Activated CD4-positive, alpha-beta T cell treated with anti-CD3 and anti-CD28 coated beads, Interleukin-2, amount 10 ng/mL, durations not matched to agents 24 days and 14 days (primary cell): ENCODE measurements at places on chromosomes 12 and 14. TPM values are rescaled to one million over a fixed set of nuclear protein-coding genes. Genes with fewer than 3 reads are reported as not detected.
A peak's percentile ranks its signal among the peaks of the same experiment; 100 is the strongest.

NEDD1 gene
- 58.8 and 62.7 TPM in 2 replicates for total RNA-seq

IKZF4 gene
- 24.3 and 26.1 TPM in 2 replicates for total RNA-seq

OLR1 gene
- not detected in 2 replicates for total RNA-seq

SMCO3 gene
- not detected in 2 replicates for total RNA-seq

PAX9 gene
- not detected in 2 replicates for total RNA-seq

COX8C gene
- not detected in 2 replicates for total RNA-seq

PLA2G1B gene
- total RNA-seq = not detected in 2 replicates

PMEL gene
- total RNA-seq = not detected in 2 replicates

CCDC197 gene
- not detected in 2 replicates for total RNA-seq

BMP4 gene
- not detected in 2 replicates for total RNA-seq

CCDC175 gene
- total RNA-seq = not detected in 2 replicates

COX14 gene
- 44.0 and 45.0 TPM in 2 replicates for total RNA-seq

DNA sequence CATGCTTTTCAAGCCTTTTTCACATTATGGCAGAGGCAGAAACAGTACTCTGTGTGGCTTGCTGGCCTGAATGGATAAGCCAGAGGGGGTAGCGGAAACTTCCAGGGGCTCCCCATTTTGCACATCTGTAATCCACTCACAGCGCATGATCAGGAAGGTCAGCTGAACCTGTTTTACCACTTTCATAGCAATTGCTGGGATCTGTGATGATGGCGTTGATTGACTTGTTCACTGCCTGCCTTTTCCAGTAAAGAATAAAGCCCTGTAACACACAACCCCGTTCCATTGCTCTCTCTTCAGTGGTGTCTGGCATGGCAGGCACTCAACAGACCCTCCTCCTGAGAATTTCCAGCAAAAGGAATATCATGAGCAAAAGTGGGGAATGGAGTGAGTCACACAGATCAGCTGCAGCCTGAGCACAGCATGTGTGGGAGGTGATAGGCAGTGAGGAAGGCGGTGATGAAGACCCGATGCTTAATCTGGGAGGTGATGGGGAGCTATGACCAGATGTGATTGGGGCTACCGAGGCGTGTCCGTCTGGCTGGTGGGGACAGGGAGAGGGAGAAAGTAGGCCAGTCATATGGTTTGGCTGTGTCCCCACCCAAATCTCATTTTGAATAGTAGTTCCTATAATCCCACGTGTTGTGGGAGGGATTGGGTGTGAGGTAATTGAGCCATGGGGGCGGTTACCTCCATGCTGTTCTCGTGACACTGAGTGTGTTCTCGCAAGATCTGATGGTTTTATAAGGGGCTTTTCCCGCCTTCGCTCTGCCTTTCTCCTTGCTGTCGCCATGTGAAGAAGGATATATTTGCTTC lies 44.7 kb upstream of the CHST11 start:
- no peak for DNase-seq

DNA sequence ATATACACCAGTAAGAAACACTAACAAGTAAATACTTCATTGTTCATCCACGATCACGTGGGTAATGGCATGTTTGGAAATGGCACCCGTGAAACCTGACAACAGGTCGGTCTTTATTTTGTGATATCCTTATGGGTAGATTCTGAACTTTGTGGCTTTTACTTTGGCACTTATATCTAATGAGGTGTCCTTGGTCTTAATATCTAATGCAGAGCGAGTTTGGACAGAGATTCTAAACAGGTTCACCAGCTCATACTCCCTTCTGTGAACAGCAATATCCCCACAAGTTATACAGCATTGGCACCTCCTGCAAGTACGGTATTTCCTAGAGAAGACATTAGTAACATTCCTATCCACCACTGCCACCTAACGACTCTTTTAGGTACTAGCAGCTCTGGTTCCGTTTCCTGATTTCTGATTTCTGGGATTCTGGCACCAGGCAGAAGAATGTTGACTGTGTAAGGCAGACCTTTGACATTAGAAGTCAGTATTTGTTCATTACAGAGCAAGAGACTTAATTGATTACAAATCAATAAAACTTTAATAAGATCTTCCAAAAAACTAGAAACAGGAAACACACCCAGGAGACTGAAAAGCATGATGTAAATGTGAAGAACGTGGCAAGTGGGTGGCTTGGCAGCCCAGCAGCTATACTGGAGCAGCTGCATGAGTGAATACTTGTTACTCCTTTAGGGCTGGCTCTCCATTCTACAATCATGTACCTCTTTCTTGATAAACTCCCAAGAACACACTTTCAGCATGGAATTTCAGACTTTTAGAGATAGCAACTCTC lies 2.5 kb downstream of the ANG start:
- DNase-seq = peak; percentile 84

DNA sequence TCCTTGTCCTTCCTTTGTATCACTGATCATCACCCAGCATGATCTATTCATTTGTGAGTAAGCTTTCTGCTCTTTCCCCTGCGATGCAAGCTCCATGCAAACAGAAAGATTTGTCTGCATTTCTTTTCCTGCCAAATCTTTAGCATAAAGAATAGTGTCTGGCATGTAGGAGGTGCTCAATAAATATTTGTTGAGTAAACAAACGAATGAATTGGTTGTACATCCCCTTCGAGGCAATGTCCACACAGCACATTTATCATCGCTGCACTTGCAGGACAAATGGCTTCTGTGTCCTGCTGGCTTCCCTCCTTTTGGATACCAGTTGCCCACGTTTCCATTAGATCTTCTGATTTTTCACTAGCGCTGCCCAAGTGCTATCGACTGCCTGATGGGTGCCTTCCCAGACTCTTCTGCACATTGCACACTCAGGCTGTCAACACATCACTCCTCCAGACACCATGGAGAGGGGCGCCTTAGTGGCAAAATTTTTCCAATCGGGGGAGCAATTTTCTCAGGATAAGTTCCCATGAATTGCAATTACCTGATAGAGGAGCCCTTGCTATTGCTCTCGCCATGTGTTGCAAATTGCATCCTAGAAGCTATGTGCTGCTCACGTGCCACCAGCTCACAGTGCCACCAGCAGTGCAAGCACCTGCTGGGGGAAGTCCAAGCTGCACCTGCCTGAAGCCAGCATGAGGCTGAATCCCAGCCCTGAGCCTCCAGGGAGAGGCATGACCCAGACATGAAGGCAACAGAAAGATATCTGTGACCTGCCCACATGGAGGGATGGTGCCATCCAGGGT lies 206.6 kb downstream of the KIF26A start:
- no peak for DNase-seq

DNA sequence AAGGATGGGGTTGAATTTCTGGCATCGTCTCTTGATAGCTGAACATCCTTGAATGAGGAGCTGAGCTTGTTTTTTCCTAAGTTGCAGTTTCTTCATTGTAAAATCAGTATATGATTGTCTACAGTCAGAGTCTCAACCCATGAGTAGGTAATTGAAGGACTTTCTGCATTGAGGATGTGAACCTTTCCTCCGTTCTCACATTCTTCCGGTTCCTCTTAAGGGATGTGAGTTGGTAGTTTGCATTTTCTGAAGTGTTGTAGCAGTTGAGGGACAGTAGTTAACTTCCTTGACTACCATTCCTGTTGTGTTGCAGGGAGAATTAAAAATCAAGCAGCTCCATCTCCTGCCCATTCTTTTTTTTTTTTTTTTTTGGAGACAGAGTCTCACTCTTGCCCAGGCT lies 19.1 kb downstream of the TPCN1 start:
- no peak for DNase-seq

DNA sequence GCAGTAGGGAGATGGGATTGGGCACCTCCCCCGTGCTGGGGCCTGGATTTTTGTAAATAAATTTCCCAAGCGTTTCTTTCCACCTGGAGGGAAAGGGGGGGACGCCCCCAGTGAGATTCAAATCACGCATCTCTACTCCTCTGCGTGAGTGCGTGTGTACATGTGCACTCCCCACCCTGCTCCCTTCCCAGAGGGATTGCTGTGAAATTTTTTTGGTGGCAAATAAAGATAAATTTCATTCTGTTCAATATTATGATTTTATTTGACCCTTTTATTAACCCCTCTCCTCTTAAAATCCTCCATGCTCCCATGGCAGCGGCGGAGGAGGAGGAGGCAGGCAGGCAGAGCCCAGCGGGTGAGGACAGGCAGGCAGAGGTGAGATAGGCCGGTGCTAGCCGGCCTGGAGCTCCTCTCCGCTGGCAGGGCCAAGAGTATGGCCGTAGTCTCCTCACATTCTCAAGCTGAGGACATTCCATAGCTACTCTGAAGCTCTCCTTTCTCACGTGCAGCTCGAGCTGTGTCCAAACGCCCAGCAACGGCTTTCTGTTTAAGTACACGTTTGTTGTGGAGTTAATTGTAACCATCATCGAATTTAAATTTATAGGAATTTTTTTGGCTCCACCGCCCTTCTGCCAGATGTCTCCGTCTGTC lies 1.5 kb upstream of the HOTAIR start:
- DNase-seq = no peak

GRCh38 chr14:53529519-53529918 lies 376.4 kb upstream of the DDHD1 start:
- DNase-seq = no peak

GRCh38 chr12:102896067-102896466 lies 21.0 kb downstream of the PAH start:
- no peak for DNase-seq

GRCh38 chr12:8554451-8555195 lies 13.9 kb upstream of the CLEC4E start:
- no peak for DNase-seq

DNA sequence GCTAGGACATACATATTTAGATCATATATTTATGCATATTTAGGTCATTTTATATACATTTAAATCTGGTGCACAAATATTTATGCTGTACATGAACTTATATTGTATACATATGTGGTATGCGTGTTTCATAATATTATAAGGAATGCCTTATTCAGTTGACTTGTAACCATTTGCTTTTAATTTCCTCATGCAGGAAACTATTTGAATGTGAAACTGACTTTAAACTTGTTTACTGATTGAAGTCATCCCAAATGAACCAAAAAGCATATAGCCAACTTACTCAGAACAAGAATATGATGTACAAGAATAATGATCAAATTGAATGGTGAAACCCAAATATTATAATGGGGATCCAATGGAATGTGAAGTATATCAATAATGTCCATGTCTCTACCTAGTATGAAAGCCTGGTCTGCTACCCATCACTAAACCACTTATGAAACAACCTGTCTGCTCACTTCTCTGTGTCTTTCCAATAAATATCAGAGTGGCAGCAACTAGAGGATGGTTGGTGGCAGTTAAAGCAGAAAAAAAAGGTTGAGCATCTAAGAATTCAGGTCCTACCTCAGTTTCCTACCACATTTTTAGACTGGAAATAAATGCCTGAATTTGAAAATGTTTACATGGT lies 38.3 kb downstream of the RPS6KA5 start:
- DNase-seq = peak; percentile 82

- no peak for DNase-seq
Measured at GRCh38 chr12:64678248-64678647, 68.0 kb downstream of the RASSF3 start.

DNA sequence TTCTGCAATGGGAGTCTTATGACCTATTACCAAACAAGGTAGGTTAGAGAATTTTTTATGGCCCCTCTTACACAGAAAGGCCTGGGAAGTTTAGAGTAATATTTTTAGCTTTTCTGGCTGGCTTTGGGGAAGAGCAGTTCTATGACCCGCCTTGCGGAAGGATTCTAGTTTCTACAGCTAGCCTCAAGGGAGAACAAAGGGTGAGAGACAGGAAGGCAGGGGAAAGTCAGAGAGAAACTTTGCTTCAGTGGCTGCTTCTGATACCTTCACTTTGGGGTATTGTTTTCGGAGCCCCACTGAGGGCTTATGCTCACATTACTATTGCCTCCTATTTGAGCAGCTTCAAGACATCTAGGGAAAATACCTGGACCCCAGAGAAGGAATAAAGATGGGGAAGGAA lies 80.7 kb upstream of the NUDT4 start:
- no peak for DNase-seq

DNA sequence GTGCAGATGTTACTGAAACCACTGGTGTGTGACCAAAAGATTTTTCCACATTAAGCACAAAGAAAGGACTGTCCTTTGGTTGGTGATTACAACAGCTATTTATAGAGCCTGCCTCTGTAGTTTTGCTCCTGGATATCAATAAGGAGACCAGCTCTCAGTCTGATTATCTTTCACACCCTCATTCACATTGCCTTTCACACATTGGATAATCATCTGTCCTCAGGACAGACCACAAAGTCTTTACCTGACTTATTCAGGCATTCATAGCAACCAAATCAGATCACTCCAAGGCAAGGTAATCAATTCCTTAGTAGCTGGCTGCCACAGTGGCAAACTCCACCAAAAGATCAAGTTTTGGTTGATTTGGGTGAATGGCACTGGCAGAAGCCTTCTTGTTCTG lies 59.6 kb upstream of the CPSF6 start:
- DNase-seq = no peak

- DNase-seq = no peak
Measured at GRCh38 chr12:18432206-18432605, 170.9 kb downstream of the PIK3C2G start.

DNA sequence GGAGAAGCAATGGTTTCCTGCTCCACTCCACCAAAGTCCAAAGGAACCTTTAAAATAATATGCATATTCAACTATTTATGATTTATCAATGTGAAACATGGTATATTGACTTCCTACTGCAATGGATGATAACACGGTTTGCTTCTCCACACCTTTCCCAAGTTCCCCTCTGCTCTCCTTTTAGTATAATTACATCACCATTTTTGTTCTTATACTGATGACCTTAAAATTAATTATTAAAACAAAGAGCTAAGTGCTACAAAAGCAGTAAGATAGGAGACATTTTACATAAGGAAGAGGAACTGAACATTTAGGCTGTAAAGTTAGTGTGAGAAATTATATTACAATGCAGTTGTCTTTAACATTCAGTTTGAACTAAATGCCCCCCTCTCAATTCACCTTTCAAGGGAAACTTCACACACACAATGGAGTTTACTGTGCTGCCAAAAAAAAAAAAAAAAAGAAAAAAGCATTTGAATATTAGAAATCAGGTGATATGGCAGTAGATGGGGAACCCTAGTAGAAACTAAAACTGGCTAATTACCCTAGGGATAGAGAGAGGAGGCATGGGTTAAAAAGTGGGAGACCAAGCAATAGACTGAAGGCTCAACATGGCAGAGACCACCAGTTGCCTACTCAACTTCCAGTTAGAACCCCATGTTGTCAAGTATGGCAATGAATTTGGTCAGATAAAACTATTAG lies 37.1 kb upstream of the STK38L start:
- no peak for DNase-seq

- no peak for DNase-seq
Measured at GRCh38 chr12:52419656-52420055, 13.5 kb upstream of the KRT82 start.

GRCh38 chr12:25056486-25057130 lies 107.7 kb upstream of the BCAT1 start:
- peak; percentile 56 for DNase-seq
